BE2C (cell line): ENCODE measurements at places on chromosomes 3 and 15.

DNA sequence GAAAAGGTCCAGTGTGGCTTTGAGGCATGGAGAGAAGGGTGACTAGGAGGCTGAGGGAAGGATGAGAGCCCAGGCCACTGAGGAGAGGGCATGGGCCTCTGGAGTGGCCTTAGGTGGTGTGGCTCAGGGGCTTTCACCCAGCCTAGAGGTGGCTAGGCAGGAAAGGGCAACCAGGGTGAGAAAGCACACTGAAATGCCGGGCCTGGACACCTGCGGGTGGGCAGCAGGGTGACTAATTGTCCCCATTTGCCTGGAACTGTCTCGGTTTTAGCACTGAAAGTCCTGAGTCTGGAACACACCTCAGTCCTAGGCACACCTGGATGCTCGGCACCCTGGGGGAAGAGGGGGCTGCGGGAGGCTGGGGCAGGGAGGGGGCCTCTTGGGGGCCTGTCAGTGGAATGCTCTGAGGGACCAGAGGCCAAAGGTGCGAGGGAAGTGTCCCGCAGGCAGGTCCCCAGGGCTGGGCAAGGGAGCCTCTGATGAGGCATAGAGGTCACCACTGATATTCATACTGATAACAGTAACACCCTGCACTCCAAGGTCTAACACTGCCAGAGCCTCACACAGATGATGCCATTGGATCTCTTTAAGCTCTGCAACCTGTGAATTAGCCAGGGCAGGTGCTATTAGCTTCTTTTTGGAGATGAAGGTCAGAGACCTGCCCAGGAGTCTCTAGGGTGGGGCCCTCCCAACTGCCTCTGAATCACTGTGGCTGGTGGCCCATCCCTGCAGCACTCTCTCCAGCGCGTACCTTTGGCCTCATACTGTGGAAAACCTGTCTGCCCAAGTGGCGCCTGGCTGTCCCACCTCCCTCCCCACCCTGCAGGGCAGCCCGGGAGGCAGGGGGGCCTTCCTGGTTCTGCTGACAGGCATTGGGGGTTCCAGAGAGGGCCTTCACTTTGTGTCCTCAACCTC, 3.0 kb upstream of the PHGR1 start:
- DNase-seq, result no peak

- no peak for DNase-seq
Observed at GRCh38 chr15:73370151-73370550, 1.4 kb upstream of the HCN4 start.

DNA sequence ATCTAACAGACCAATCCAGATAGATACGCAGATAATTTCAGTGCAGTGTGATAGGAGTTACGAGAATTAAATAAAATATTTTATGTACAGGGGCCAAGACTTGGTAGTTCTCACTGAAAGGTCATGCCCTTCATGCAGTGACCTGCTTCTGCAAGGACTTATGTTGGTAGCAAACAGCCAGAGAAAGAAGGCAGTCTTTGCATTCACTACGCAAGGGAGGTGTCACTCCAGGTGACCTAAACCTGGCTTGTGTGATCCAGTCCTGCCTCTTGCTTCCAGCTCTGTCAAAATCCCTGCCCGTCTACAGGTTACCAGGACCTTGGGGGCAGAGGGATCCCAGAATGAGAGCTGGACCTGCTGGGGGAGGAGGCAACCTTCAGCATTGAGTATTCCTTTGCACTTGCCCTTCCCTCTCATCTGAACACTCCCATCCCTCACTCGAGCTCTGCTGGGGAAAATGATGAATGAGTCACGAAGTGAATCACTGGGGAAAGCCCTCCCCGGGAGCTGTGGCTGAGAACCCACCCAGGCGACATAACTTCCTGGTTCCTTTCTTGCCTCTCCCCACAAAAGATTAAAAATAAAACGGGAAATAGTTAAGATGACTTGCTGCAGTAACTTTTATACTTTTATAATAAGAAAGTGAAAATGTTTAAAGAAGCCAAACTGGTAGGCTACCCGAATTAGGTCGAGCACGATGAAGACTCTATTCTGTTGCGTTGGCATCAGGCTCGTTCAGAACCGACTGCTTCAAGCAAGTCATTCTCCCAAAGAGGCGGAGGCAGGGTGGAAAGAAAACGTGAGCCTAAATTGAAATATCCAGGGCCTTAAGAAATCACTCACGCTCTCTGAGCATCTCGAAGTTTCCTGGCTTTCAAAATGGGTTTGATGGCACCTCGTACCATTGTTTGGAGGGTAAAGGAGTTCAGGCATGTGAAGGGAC, 216.1 kb downstream of the SLCO3A1 start:
- DNase-seq, result no peak

GRCh38 chr3:134081211-134081610, 51.5 kb upstream of the SLCO2A1 start:
- DNase-seq, result no peak

GRCh38 chr3:118942671-118943070, 92.0 kb downstream of the IGSF11 start:
- no peak for DNase-seq

DNA sequence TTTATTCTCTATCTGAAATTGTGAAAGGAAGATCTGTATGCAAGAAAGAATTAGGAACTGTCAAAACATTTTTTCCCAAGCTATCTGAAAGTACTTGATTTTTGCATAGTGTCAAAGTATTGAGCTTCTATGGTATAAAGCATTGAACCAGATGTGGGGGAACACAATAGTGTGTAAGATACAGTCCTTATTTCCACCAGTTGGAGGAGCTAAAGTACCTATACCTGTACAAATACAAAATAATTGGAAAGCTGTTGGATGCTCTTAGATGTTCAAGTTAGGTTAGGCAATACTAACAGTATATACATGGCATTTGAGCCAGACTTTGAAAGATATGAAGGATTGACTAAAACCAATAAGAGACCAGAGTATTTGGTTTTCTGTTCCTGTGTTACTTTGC, 148.4 kb downstream of the B3GALNT1 start:
- no peak for DNase-seq
